Nephron progenitor cell (in vitro differentiated cells): ENCODE measurements at places on chromosomes 6 and 20.

GRCh38 chr6:155067956-155068615 lies 73.0 kb downstream of the TIAM2 start:
- DNase-seq = no peak

DNA sequence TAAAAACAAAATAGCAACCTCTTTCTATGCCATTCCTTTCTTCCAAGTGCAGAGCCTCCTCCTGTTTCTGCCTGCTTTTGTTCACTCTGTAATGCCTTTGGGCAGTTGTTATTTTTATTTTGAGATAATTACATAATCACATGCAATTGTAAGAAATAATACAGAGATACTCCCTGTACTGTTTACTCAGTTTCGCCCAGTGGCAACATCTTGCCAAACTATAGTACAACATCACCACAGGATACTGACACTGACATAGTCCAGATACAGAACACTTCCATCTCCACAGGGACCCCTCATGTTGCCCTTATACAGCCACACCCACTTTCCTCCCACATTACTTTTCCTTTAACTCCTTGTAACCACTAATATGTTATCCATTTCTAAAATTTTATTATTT lies 59.7 kb downstream of the BANF2 start:
- DNase-seq = no peak

GRCh38 chr6:63805808-63806572 lies 170.4 kb downstream of the PHF3 start:
- no peak for DNase-seq

- no peak for DNase-seq
These were observed 6.6 kb downstream of the PLCB4 start for GRCh38 chr20:9075264-9076095.

DNA sequence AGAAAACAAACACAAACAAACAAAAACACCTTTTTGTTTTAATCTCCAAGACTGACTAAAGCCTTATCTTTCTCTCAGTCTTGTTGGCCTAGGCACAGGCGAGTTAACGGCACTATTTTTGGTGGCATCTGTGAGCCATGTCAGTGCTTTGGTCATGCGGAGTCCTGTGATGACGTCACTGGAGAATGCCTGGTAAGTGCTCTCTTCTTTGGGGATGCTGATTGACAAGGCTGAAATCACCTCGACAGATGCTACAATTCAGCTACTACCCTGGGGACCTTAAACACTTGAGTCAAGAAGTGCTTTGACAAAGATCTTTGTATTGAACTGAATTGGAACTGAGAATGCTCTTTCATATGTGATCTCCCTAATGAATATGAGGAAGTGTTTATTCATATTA lies 384.1 kb downstream of the LAMA2 start:
- DNase-seq = no peak

GRCh38 chr20:33914919-33915318 lies 78.8 kb upstream of the RALY start:
- no peak for DNase-seq
